ENCODE measurements at places on chromosomes 6 and 20. TPM values are rescaled to one million over a fixed set of nuclear protein-coding genes. Genes with fewer than 3 reads are reported as not detected.

The MROH8 gene
- 1.0 TPM for total RNA-seq

The UFL1 gene
- total RNA-seq, result 29.5 TPM

The VSX1 gene
- not detected for total RNA-seq

The CALHM5 gene
- 8.4 TPM for total RNA-seq

The PLEKHG1 gene
- 3.3 TPM for total RNA-seq

The BPI gene
- 0.32 TPM for total RNA-seq

Data from bronchial smooth muscle cell (primary cell).